ENCODE measurements at places on chromosomes 4 and X. TPM values are rescaled to one million over a fixed set of nuclear protein-coding genes. Genes with fewer than 3 reads are reported as not detected.

DNA sequence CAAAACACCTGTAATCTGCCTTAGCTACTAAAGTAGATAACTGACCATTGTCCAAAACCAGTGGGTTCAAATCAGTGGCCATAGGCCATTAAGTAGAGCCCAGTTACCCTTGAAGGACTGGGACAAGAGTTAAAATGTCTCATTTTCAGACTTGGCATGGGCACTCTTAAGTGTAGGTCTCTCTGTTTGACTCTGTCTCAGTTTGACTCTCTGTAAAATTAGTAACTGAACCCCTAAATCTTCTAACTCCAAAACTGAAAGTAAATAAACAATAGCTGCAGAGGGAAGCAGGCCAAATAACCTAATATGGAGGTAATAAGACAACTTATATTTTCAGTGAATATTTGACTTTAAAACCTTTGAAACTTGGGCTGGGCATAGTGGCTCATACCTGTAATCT, 89.1 kb downstream of the SLC16A2 start:
- no peak for DNase-seq

GRCh38 chrX:53494436-53494835, 60.3 kb upstream of the HSD17B10 start:
- no peak for DNase-seq

- DNase-seq = no peak
These were observed 133.8 kb upstream of the TACR3 start for GRCh38 chr4:103853627-103854026.

GRCh38 chrX:134167591-134168203, 69.3 kb upstream of the CCDC160 start:
- no peak for DNase-seq

GRCh38 chr4:148395771-148396170, 46.4 kb downstream of the NR3C2 start:
- no peak for DNase-seq

DNA sequence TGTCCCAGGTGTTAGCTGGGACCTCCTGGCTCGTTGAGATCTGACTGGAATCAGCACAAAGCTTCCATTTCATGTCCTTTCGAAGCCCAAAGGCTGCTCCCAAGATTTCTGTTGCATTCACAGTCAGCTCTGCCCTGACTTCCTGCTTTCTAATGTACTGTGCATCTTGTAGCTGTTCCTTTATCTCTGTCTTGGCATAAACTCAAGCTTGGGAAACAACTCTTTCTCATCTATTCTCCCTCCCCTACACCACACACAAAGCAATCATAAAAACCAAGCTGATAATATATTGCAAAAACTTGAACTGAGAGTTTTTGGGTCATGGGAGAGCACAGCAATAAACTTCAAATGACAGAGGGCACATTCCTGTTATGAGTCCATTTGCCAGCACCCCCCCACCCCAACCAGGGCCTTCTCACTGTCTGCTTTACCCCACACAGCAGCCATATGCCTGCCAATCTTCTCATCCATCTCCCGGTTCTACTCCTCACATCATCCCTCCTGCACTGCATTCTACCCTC, 76.3 kb downstream of the SYNPO2 start:
- DNase-seq = no peak

- DNase-seq = no peak
These were observed 10.5 kb upstream of the UBE2NL start for GRCh38 chrX:143873343-143873742.

DNA sequence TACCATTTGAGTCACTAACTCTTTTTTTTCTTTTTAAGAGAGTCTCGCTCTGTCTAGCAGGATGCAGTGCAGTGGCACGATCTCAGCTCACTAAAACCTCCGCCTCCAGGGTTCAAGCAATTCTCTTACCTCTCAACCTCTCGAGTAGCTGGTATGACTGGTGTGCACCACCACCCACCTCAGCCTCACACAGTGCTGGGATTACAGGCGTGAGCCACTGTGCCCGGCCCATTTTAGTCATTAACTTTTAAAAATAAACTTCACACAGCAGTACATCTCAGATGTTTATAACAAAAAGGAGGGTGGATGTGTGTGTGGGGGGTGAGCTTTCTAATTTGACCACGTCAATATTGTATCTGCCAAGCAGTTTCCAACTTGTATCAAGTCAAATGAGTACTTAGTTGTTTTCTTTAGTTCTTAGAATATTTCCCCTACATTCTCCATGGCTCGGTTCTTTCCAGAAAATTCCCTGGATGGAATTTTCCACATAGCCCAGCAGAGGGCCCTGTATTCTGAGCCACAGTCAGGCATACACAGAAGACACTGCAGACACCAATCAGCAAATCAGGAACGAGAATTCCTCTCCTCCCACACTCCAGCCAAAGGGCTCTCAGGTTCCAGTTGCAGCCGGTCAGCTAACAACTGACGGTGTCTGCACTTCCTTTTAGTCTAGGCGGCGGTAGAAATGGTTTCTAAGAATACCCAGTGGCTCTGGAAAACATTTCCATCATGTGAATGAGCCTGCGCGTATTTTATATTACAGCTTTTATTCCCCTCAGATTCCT, 20.1 kb upstream of the ARAF start:
- no peak for DNase-seq

GRCh38 chr4:165293927-165294649, 33.4 kb upstream of the MSMO1 start:
- no peak for DNase-seq

GABRG1 gene
- total RNA-seq = not detected

CWH43 gene
- not detected for total RNA-seq

FAM9C gene
- total RNA-seq = 0.41 TPM

AGTR2 gene
- total RNA-seq = not detected

CCDC149 gene
- 0.31 TPM for total RNA-seq

FATE1 gene
- not detected for total RNA-seq

MAGEA1 gene
- not detected for total RNA-seq
